Fibroblast of skin of left quadriceps (primary cell): ENCODE measurements at places on chromosomes 6 and 20.

DNA sequence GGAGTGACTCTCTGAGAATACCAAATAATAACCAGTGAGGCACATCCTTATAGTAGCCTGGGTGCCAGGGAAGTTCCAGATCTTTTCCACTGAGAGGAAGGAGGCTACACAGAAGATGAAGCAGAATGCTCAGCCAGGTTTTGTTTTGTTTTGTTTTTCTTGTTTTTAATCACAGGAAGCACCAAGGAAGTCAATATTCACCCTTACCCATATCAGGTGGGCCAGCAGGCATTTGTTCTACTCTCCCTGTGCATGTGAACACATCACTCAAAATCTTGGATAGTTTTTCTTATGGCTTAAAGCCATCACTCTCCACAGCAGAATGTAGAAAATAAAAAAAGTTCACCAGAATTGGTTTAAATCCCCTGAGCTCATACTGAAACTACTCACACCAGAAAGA is 10.5 kb downstream of the SLC17A1 start:
- no peak for DNase-seq

- no peak for DNase-seq
Observed at GRCh38 chr6:90274451-90275030, 22.1 kb downstream of the BACH2 start.

- no peak for DNase-seq
Observed at GRCh38 chr6:144548536-144548935, 263.4 kb downstream of the UTRN start.

DNA sequence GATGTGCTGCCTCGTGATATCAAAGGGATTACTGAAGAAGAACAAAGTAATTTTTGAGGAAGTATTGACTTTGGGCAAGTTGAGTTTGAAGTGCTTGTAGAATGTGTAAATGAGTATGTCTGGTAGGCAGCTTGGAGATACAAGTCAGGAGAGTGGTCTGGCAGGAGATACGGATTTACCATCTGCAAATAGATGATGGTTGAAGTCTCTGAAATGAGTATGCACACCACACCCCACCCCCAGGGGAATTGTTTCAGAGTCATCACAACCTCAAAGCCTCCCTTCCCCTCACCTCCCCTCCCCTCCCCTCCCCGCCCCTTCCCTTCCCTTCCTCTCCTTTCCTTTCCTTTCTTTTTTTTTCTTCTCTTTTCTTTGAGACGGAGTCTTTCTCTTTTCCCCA is 16.4 kb upstream of the MCUR1 start:
- DNase-seq: no peak
